ENCODE measurements at places on chromosomes 5 and 9.

DNA sequence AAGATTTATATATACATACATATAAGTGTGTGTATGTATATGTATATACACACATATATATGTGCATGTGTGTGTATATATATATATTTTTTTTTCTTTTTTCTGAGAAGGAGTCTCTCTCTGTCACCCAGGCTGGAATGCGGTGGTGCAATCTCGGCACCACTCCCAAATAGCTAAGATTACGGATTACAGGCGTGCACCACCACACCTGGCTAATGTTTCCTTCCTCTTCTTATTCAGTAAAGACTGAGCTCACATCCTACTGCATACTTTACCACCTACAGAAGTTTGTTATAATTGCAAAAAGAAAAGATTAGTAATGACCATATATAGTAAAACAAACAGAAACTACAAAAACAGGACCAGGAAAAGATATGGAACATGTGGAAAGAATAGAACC lies 23.1 kb upstream of the ZNF354B start:
- DNase-seq = no peak

DNA sequence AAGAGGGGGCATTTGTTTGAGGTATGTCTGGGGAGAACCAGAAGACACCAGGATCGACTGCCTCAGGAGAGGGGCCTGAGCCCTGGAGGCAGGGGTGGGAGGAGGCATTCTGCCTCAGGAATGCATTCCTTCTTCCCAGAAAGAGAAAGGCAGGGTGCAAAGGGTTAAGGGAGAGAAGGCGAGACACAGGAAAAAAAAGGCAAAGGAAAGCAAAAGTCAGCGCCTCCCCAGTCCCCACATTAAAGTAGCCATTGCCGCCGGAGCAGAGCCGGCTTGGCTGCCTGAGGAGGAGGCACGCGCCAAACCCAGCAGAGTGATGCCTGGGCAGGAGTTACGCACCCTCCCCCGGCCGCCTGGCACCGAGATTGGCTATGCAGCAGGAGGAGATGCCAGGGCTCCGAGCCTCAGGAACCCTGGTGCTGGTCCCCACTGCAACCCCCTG lies 123.8 kb upstream of the PHYKPL start:
- DNase-seq = peak; percentile 45

DNA sequence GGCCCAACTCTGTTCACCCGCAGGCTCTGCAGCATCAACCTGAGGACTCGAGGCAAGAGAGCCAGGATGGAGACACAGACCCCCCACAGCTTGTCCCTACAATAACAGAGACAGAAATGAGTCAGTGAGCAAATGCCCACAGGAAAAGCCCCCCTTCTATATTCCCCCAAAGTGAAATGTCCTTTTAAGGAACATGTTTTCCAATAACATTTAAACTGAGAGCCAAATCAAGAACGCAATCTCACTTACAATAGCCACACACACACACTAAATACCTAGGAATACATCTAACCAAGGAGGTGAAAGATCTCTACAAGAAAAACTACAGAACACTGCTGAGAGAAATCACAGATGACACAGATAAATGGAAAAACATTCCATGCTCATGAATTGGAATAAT lies 49.0 kb downstream of the TEX10 start:
- peak; percentile 59 for DNase-seq

- no peak for DNase-seq
Measured at GRCh38 chr5:118293378-118293777, 695.0 kb downstream of the DTWD2 start.

GRCh38 chr5:107338335-107338734 lies 332.4 kb downstream of the EFNA5 start:
- no peak for DNase-seq

DNA sequence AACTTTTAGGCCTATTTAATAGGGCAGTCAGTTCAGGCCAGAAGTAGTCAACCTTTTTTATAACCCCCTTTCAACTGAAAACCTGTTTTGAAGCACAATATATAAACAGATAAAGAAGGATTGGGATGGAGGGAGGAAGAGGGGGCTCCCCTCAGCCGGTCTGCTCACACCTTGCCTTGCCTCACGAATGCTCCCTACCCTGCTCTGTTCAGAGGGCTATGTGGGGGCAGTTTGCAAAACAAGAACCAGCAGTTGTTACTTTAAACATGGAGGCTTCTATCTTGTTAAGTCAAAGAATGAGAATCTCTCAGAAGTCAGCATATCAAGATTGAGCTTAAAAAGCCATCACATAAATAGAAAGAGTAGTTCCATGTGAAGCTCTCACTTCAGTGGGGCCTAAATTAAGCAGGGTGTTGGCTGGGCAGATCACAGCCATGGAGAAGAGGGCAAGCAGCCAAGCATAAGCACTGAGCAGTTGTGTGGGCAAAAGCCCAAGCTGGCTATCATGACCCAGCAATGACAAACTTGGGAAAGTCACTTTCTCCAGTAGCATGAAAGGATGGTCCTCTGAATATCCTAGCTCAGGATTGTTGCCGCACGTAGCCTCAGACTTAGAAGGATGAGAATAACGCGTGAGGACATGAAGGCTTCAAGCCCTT lies 70.6 kb downstream of the ALDH1A1 start:
- no peak for DNase-seq

DNA sequence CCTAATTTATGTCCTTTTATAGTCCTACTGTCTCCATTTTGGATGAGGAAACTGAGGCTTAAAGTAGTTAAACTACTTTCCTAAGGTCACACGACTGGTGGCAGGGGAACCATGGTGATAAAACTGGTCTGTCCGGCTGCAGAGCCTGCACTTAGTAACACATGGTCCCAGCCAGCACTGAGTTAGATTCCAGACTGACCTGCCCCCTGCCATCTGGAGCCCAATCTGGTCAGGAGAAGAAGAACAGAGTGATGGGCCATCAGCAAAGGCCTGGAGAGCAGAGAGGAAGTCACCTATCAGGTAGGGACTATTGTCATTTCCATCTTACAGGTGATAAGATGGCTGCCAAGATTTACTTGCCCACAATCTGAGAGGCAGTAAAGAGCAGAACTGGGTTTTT lies 86.6 kb upstream of the SLC25A48 start:
- no peak for DNase-seq

DNA sequence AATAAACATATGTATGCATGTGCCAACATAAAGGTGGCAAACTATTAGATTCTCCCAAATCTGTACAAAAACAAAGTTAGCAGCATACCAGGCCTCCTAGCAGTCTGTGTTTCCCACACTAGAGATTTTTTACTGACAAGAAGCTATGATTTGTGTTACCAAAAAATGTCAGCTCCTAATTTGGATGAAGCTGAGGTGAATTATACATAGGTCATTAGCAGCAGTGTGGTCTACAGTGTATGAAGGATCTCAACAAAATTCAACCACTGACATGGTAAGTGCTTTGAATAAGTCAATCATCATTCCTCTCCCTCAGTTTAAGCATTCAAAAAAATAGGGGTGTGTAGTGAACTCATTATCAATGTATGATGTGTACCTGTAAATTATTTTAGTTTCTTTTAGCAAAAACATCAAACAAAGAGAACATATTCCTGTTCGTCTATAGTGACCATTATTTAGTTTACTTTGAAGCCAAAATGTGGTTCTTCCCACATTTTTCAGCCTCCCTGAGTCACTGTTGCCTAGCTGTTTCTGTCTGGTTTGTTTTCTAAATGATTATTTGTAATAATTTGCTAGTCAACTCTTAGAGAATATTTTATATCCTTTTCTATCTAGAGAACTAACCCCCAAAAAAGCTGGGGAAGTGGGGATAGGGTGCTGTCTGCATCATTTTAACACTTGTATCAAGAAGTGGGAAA lies 52.1 kb upstream of the RGMB start:
- no peak for DNase-seq

GRCh38 chr5:180474569-180474968 lies 19.6 kb upstream of the CNOT6 start:
- DNase-seq = no peak

DNA sequence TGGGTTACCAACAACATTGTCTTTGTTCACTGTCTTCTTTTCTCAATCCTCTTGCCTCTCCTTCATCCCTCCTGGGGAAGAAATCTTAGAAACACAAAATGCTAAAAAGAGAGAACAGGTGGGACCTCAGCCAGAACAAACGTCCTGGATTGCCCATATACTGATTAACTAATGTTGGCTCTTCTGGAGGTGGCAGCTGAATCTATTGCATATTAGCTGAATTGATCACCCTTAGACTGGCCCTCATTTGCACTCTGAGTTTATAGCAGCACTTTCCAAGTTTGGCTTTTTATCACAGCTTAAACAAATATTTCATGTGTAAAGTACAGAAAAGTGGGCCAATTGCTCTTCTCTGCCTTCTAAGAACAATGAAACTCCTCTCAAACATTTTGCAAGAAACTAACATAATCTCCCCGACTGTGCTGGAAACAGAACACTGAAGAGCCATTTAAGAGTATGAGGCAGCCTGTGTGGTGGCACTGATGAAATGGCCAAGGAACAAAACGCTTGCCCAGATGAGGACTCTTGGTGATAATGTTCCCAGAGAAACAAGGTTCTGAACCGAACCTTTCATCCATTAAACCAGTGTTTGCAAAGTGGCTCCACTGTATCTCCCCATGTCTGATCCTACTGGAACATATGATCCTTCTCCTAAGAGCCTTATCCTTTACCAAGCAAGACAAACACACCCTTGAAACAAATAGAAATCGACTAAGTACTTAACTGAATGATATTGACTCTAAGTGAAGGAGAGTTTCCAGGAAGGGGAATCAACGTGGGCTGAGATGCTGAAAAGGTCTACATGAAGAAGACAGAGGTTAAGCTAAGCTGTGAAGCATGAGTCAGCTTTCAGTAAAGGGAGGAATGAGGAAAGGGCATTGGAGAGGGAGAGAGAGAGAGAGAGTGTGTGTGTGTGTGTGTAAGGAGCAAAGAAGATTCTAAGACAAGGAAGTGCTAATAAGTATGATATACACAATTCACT lies 83.2 kb upstream of the LIFR start:
- DNase-seq = peak; percentile 44

Measured in fibroblast of skin of back (primary cell).